Activated CD4-positive, alpha-beta T cell treated with anti-CD3 and anti-CD28 coated beads, Interleukin-2, amount 10 ng/mL, durations not matched to agents 7 days and 5 days (primary cell): ENCODE measurements at places on chromosomes 1 and 21. TPM values are rescaled to one million over a fixed set of nuclear protein-coding genes. Genes with fewer than 3 reads are reported as not detected.

GRCh38 chr1:9129266-9130041, 552 bp upstream of the GPR157 start:
- peak; percentile 78 for DNase-seq

DNA sequence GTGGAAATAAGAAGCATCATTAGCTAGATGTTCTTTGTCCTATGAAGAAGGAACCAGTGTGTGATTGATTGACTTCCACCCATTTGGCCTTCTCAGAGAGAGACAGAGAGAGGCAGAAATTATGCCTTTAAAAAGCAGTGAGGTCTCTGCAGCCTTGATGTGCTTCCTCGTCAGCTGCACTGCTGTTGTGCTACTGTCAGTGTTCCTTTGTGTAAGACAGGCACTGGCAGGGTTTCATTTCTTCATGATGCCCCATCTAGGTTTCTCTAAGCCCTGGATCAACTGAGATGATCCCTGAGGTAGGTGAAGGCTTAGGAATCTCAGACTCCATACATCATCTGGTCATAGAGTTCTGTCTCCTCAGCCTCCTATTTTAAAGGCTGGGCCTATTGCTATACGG, 34.9 kb downstream of the GPR3 start:
- no peak for DNase-seq

- DNase-seq = no peak
Measured at GRCh38 chr1:154686507-154686906, 78.5 kb upstream of the ADAR start.

DNA sequence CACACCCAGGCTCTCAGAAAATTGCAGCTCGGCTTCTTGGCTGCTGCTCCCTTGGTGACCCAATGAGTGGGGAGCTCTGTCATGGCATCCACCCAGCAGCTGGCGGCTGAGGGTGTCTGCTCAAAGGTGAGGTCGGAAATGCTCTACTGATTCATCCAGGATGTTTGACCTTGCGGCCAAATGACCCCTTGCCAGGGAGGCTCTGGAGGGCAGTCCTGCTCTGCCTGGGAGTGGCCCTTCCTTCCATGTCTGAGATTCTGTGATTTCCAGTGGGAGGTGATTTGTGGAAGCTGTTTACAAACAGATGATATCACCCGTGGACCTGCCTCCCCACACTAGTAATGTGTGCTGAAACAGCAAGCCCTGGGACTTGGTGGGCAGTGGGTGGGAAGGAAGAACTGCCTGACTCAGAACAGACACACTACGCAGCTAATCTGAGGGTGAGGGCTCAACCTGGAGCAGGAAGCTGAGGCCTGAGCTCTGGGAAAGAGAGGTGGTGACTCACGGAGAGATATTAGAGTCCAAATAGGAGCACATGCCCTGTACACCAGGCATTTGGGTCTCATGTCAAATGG, 3.0 kb downstream of the CRCT1 start:
- DNase-seq = no peak

GRCh38 chr1:67209521-67209920, 43.3 kb downstream of the IL23R start:
- DNase-seq = no peak

Gene TDRD10
- total RNA-seq = not detected

Gene MROH9
- total RNA-seq = not detected

Gene DUSP12
- 21.6 TPM for total RNA-seq

- no peak for DNase-seq
Measured at GRCh38 chr1:107443027-107443426, 302.2 kb downstream of the NTNG1 start.

- no peak for DNase-seq
Measured at GRCh38 chr1:75166821-75167220, 32.6 kb downstream of the LHX8 start.

DNA sequence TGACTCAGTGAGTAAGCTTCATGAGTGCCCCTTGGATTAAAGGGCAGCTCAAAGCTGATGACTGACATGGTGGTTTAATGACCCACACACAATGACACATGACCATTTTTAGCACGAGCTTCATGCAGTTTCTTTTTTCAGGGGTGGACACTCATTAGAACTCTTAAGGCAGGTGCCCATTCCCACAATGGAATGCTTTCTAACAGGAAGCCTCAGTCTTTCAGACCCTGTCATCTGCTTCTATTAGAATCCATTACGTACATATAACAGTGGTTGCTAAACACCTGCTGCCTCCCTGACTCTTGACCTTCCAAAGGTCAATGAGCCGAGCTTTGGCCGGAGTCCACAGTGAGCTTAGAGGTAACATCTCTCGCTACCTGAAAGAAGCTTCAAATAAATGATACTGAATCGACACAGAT, 27.4 kb downstream of the AKNAD1 start:
- DNase-seq = no peak

DNA sequence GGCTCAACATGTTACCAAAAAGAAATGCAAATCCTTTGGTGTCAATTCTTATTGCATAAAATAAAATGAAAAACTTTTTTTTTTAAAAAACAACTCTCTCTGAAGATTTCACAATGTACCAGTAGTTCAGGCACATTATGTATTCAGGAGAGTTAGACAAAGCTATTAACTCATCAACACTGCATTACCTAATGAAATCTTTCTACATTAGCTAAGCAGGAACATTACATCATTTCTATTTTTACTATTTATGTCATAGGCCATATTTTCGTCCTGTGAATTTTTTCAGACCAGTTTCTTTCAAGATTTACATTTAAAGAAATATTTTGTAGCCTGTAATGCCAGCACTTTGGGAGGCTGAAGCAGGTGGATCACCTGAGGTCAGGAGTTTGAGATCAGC, 366.2 kb downstream of the USH2A start:
- DNase-seq = no peak

Gene HSD11B1
- total RNA-seq = 1.5 TPM

Gene ASPM
- 92.8 TPM for total RNA-seq

Gene GBP3
- total RNA-seq = 39.7 TPM

Gene WNT3A
- not detected for total RNA-seq

DNA sequence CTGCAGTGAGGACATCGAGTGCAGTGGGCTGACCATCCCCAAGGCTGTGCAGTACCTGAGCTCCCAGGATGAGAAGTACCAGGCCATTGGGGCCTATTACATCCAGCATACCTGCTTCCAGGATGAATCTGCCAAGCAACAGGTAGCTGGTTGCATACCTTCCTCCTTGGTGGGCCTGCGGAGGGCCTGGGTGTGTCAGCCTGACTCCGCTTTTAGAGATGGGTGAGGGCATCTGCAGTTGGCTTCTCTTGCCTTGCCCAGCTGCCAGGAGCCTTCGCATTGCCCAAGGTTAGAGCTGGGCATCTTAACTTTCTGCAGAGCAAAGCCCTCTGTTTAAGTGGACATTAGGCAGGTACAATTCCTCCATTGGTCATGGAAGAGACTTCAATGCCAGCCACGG, 33.2 kb downstream of the PKP1 start:
- no peak for DNase-seq

DNA sequence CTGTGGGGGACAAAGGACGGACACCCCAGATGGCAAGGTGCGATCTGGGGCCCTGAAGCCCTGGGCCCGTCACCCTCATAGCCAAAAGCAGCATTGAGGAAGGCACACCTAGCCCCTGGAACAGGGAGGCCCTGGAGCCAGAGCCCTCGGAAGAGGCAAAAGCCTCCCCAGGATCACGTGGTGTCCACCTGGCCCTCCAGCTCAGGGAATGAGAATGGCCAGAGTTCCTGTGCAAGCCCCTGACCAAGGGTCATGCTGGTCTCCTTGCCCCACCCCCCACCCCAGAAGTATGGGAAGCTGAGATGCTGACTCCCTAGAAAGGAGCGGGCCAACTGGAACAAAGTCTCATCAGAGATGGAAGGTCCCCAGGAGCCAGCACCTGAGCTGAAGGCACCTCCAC, 1.0 kb upstream of the PDZK1IP1 start:
- DNase-seq = no peak

- no peak for DNase-seq
Measured at GRCh38 chr1:56964349-56965017, 1.3 kb downstream of the C8B start.
